RPMI8226 (cell line): ENCODE measurements at places on chromosomes 5 and 9.

DNA sequence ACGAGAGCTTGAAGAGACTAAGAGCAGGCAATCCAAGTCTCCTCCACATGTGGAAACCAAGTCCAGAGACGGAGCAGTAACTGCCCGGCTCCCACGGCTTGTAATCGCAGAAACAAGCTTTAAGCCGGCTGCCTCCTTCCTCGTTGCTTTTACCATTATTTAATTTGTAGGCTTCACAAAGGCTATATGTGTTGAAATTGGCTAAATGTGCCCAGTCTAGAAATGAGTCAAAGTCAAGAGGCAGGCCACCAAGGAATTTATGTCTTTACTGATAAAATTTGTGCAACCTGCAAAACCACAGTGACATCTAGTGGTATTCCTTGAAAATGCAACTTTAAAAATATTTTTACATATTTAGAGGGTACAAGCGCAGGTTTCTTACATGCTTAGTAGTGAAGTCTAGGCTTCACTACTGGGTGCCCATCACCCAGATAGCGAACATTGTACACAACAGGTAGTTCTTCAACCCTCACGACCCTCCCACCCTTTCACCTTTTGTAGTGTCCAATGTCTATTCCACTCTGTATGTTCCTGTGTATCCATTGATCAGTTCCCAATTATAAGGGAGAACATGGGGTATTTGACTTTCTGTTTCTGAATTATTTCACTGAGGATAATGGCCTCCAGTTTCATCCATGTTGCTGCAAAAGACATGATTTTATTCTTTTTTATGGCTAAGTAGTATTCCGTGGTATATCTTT, 33.5 kb upstream of the EBF1 start:
- DNase-seq, result peak; percentile 8

- no peak for DNase-seq
These were observed 1293.9 kb upstream of the CDH6 start for GRCh38 chr5:29899583-29899982.

- DNase-seq, result no peak
These were observed 66.9 kb downstream of the DCP2 start for GRCh38 chr5:113043491-113043931.

DNA sequence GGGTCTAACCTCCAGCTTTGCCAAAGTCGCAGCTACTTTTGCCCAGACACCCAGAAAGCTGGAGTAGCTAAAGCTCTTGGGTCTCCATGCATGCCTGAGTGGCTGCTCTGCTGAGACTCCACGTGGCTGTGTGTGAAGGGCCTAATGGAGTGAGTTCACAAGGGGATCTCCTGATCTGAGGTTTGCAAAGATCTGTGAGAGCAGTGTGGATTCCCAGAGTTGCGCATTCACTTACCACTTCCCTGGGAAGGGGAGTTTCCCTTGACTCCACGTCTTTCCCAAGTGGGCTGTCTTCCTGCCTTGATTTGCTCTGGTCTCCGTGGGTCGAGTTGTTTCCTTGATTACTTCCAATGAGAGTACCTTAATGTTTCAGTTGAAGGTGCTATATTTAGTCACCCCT, 17.6 kb upstream of the CDKN2B start:
- no peak for DNase-seq

GRCh38 chr5:130337179-130337888, 433.1 kb downstream of the CHSY3 start:
- DNase-seq, result no peak

- DNase-seq, result no peak
These were observed 276.5 kb upstream of the TYRP1 start for GRCh38 chr9:12416716-12417115.

- peak; percentile 95 for DNase-seq
These were observed at the start of gene ATOX1 for GRCh38 chr5:151758430-151759241. TSS of gene ATOX1 (minus strand) at chr5:151758631. CDS start at chr5:151758551, 80 bp downstream.
